ENCODE measurements at places on chromosomes 7 and 10.

DNA sequence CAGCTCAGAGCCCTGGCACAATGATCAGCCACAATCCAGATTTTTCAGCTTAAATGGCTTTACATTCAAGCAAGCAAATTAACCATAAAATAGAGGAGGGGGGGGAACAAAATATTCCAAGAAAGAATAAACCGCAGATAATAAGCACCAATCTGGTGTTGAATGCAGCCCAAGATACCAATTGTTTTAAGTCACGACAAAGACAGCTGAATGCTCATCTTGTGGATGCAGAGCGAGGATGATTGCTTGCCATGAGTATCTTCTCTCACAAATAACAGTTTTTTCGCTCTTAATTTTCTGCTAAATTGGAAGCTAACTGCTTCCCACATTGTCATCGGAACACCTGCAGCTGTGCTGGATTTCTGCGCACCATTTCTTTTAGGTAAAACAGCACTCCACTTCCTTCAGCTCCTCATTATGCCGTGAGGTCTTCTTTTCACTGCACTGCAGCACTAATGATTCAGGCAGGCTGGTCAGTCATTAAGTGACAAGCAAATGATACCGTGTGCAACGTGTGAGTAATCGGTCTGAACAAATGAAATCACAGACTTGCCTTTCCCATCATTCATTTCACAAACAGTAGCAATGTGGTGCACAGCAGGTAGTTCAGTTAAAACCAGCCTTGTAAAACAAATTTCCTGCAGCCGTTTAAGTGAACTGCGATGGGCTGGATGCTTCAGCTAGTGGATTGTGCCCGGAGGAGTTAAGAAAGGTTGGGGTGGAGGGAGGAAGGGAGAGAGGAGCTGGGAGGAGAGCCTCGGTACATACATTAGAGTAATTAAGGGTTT is 106.4 kb upstream of the CDCA7L start:
- DNase-seq = no peak

DNA sequence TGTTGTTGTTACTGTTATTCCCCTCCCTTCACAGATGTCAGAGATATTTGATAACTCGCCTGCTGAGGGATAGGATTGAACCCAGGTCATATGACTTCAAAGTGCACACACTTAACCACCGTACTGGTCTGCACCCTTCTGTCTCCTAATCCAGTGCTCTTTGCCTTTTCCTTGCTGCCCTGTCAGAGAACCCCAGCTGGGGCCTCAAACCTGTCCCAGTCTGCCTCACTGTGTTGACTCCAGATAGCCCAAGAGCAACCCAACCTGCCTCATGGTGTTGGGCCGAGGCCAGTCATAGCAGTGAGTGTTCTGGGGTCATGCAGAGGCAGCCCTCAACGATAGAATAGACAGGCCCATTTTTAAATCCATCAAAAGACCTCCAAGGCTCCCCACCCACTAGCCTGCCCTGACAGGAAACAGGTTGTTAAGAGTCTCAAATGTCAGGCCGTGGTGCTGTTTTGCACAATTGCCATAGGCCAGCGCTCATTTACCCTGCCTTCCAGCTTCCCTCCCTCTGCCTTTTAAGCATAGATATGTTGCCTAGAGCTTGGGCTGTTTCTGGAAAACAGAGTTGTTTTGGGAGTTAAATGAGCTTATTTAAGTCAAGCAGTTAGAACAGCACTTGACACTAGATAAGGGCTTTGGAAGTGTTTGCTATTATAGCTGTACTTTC is 37.0 kb upstream of the PDCD4 start:
- no peak for DNase-seq

DNA sequence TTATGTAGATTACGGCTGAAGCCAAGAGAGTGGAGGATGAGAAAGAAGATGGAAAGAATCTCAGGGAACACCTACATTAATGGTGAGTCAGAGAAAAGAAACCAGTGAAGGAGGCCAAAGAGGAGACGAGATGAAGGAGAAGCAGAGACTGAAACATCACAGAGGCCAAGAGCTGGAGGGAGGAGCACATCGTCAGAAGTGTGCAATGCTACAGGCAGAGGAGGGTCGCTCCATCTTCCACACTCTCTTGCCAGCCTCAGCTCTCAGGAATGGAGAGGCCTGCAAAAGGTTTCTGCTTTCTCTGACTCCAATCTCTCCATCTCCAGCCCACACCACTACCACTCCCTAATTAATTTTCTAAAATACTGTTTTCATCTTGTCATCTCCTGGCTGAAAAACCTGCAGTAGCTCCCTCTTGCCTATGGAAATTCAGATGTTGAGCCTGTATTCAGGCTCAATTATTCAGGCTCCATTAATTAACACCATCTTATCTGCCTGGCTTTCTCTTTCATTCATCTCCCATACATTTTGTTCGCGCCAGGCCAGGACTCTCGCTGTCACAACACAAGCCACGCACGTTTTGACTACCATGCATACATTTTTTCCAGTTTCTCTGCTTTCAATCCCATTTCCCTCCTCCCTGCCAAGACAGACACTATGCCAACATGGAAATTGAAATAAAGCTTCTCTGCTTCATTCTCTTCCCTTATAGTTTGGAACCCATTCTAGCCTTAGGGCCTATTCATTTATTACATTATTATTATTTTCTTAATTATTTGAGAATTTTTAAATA is 165.8 kb downstream of the INHBA start:
- DNase-seq = no peak

DNA sequence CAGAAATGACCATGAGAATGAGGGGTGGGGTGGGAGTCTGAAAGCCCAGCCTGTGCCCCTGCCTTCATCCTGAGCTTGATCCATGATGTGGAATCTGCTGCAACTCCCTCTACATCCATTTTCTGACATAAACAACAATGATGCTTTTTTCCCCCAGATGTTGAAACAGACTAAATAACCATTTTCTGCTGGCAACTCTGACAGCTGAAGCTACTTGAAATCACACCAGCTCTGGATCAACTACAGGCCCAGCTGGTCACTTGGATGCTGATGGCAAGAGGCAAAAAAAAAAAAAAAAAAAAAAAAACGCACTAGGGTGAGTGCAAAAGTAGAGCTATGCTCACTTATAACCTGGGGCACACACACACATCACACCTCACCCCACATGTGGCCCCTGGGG is 74.2 kb downstream of the FAM107B start:
- no peak for DNase-seq

DNA sequence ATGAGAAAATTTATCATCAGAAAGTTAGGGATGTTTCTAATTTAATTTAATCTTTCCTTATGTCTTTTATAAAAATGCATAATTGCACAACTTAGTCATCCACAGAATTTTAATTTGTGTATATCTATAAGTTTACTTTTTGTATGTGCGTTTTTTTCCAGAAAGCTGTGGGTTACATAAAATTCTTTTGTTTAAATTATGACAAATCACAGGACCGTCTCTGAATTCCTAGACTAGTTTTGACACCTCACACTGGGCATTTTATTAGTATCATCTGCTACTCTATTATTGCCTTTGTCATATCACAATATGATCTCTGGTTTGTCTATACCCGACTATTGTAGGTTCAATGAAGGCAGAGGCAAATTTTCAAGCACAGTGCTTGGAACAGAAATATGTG is 482.4 kb upstream of the SEMA3D start:
- DNase-seq = no peak

- DNase-seq = peak; percentile 86
Measured at GRCh38 chr10:101031796-101032636, 982 bp downstream of the SFXN3 start.

DNA sequence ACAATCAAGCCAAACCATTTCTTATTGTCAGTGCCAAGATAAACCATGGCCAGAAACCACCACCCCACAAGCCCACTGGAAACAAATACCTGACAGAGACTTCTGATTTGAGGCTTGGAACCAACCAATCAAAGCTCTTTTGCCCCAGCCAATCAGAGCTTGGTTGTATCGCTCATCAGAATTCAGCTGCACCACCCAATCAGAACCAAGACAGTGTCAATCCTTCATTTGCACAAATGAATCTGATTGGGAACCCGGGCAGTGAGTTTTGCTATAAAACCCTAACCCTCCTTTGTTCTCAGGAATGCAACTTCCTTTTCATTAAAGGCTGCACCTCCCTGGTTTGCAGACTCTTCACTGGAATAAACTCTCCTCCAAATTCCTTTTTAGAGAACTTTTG is 87.4 kb downstream of the ELAPOR2 start:
- DNase-seq = no peak

- DNase-seq = no peak
Measured at GRCh38 chr7:70680743-70681468, 451.0 kb upstream of the GALNT17 start.

- DNase-seq = peak; percentile 61
Measured at GRCh38 chr7:18064242-18064838, 36.7 kb upstream of the PRPS1L1 start.

DNA sequence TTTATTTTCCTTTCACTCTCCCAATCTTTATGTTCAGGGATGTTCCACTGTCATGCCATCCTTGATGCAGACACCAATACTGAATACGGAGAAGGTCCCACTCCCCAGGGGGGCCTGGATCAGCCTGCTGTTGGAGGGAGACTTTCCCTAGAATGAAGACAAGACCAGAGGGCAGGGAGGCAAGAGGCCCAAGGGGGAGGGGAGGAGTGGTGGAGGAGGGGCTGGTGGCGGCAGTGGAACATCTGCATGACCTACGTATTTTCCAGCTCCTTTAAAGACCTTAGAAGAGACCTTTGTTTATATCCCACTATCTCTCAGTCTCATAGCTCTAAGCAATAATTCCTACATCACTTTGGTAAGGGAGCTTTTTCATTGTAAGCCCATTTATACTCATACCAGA is 183.0 kb downstream of the HECW1 start:
- no peak for DNase-seq

DNA sequence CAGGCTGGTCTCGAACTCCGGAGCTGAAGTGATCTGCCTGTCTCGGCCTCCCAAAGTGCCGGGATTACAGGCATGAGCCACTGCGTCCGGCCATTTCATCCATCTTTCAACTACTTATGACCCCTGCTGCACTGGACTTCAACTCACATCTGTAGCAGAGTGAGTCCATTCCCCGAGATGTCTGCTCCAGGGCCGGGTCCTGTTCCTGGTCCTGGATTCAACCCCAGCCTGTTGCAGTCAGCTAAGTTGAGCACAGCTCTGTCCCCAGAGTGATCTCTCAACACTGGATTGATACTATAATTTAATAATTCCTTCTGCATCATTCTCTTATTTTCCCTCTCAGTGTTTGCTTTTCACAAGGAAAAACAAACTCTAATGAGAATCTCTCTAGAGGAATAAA is 25.8 kb downstream of the PRTFDC1 start:
- DNase-seq = no peak

DNA sequence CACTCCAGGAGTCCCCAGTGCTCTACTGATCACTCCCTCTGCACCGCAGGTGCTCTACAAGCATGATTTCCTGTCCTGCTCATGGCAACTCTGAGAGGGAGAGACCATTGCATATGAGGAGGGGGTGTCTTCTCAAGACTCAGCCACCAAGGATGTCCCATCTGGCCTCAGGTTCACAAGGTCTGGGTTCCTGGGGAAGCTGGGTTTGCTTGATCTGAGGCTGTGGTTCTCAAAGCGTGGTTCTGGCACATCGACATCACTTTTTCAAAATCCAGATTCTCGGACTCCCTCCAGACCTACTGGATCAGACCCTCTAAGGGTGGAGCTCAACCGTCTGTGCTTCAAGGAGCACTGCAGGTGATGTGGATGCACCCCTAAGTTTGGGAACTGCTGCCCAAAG is 247.5 kb downstream of the PLXNA4 start:
- no peak for DNase-seq

DNA sequence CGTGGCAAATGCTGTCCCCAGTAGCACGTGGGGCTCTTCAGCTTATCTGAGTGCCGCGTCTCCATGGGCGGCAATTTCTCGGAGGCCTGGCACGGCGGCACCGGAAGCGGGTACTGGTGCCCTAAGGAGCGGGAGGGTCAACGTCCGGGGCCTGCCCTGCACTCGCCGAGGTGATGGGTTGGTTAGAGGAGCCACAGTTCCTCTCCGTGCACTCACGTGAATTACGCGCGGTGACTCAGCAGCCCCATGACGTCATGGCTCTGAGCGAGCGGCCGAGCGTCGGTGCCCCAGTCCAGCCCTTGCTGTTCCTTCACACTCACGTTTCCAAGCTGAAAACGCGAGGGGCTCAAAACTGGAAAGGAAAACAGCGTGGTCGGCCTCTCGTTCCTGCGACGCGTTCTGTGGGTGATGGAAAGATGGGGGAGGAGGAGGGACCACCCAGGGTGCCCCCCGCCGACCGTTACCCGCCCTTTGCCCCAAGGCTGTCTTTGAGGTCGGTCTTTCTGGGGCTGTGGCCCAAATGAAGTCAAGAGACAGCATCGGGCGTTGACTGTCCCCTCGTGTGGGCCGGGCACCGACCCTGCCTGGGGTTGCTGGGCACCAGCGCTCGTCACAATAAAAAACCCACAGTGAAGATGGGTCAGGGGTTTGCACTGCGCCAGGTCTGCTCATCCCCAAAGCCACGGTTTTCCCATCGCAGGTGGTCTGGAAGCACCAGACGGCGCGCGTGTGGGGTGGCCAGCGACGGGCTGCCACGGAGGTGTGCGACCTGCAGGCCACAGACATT is 70.4 kb upstream of the CFAP46 start:
- DNase-seq = peak; percentile 91

- DNase-seq = no peak
Measured at GRCh38 chr10:29585488-29585976, 49.2 kb downstream of the SVIL start.

- no peak for DNase-seq
Measured at GRCh38 chr7:114343949-114344708, 70.5 kb upstream of the FOXP2 start.

DNA sequence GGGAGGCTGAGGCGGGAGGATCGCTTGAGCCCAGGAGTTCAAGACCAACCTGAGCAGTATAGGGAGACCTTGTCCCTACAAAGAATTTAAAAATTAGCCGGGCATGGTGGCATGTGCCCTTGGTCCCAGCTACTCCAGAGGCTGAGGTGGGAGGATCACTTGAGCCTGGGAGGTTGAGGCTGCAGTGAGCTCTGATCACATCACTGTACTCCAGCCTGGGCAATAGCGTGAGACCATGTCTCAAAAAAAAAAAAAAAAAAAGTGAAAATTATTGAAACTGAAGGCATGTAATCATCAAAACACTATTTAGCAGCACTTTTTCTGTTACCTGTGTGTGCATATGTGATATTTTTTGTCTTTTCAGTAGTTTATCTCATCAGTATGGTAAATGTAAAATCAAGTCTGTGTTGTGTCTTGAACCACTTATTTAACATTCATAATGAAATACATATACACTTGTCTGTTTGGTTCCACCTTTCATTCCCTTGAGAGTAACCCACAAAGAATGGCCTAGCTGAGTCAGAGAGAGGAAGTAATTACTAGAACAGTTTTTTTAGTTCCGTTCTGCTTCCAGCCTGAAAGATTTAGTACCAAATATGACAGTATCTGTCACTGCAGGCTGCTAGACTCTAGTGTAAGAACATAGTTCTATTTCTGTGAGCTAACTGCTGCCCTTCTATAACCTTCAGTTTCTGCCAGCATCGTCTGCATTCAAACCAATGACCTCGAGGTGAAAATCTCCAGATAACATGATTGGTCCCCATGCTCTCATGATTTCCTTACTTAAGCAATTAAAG is 68.6 kb downstream of the MMRN2 start:
- peak; percentile 80 for DNase-seq

DNA sequence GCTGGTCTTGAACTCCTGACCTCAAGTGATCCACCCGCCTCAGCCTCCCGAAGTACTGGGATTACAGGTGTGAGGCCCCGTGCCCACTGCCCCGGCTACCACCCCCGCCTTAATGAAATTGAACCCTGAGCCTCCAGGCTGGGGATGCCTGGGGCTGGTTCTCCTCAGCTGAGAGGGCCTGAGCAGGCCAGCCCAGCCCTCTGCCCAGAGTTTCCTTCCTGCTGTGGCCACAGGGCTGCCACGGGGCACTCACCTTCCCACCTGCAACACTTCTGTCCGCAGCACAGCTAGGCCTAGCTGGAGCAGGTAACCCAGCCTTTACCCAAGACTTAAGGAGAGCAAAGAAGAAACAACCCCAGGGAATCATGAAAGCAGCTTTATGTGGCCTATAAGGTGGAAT is 78.1 kb upstream of the ANLN start:
- no peak for DNase-seq

All from suppressor macrophage treated with lipopolysaccharide for 1 hour (primary cell).